ENCODE measurements at places on chromosomes 13 and 19. TPM values are rescaled to one million over a fixed set of nuclear protein-coding genes. Genes with fewer than 3 reads are reported as not detected.

Gene PRR36
- not detected for total RNA-seq

DNA sequence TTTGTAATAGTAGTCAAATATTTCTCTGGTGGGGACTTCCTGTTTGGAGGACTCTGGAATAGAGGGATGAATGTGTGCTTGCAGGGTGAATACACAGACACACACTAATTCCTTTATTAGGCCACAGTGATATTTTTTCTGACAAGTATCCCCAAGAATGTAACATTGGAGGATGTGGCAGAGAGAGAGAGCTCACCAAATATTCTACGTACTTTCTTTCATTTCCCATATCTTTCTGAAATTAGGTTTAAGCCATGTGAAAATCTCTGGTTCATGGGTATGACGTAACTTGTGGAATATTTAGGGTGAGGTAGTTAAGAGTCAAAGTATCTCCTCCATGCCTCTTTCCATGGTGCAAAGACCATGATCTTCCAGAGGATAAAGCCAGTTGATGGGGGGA is 463.4 kb downstream of the DIAPH3 start:
- no peak overlapping the region for H3K4me3 ChIP-seq
- no peak overlapping the region for H3K27ac ChIP-seq
- H3K36me3 ChIP-seq: no peaks in the 10 kb centered on the region
- no peak for DNase-seq
- peaks cover 8% of the 10 kb centered on the region for H3K4me1 ChIP-seq
- H3K27me3 ChIP-seq: no peaks in the 10 kb centered on the region

Gene ZFR2
- total RNA-seq: 0.26 TPM

- peak overlapping the region; percentile 84 for H3K27ac ChIP-seq
- H3K4me3 ChIP-seq: peak overlapping the region; percentile 67
- peaks cover 16% of the 10 kb centered on the region for H3K4me1 ChIP-seq
- H3K36me3 ChIP-seq: peaks cover 10% of the 10 kb centered on the region
- peak; percentile 65 for DNase-seq
These were observed 1.5 kb downstream of the ZIC5 start for GRCh38 chr13:99969919-99970650.

Gene ZNF611
- total RNA-seq: 32.1 TPM

GRCh38 chr13:86006317-86006716 is 207.1 kb upstream of the SLITRK6 start:
- H3K4me1 ChIP-seq: no peaks in the 10 kb centered on the region
- no peak overlapping the region for H3K27ac ChIP-seq
- H3K4me3 ChIP-seq: no peak overlapping the region
- no peaks in the 10 kb centered on the region for H3K27me3 ChIP-seq
- no peak for DNase-seq

Gene TNNI3
- total RNA-seq: not detected

Gene TGFBR3L
- total RNA-seq: 9.1 TPM

Gene CGB8
- not detected for total RNA-seq

GRCh38 chr19:38265213-38265861 is 964 bp downstream of the SPINT2 start:
- peaks cover 11% of the 10 kb centered on the region for H3K27me3 ChIP-seq
- H3K27ac ChIP-seq: peak overlapping the region; percentile 50
- no peaks in the 10 kb centered on the region for H3K36me3 ChIP-seq
- H3K4me1 ChIP-seq: peaks cover 19% of the 10 kb centered on the region

- H3K36me3 ChIP-seq: peaks cover 4% of the 10 kb centered on the region
- peaks cover 91% of the 10 kb centered on the region for H3K4me1 ChIP-seq
- peak overlapping the region; percentile 6 for H3K27ac ChIP-seq
- no peak for DNase-seq
- H3K27me3 ChIP-seq: no peaks in the 10 kb centered on the region
These were observed 44.0 kb downstream of the BRD4 start for GRCh38 chr19:15288146-15288963.

- no peak overlapping the region for H3K27ac ChIP-seq
- no peaks in the 10 kb centered on the region for H3K36me3 ChIP-seq
- H3K4me3 ChIP-seq: no peak overlapping the region
- H3K27me3 ChIP-seq: no peaks in the 10 kb centered on the region
- H3K4me1 ChIP-seq: no peaks in the 10 kb centered on the region
These were observed 197.7 kb upstream of the RNF113B start for GRCh38 chr13:98374750-98375149.

Gene ZNF253
- 20.2 TPM for total RNA-seq

Gene ZNF418
- 6.6 TPM for total RNA-seq
